ENCODE measurements at places on chromosomes 11 and 22.
A peak's percentile ranks its signal among the peaks of the same experiment; 100 is the strongest.

- peak; percentile 87 for DNase-seq
Observed at GRCh38 chr22:28442264-28442710, 237.4 kb downstream of the TTC28 start.

GRCh38 chr22:31085493-31085824, 4.3 kb downstream of the SMTN start:
- DNase-seq = no peak

DNA sequence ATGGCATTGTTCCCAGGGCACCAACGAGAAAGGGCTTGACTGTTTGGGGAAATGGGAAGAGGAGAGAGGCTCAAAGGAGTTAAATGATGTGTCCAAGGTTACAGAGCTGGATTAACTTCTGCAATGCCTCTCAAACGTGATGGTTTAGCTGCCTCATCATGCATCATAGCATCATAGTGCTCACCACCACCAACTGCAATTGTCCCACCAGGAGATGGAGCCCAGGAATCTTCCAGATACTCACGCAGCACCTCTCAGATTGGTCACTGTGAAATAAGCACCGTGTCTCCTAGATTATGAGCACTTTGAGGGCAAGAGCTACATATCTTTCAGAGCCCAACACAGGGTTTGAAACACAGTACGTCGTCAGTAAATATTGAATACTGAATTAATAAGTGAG, 69.2 kb downstream of the PRSS23 start:
- DNase-seq = no peak

- no peak for DNase-seq
Observed at GRCh38 chr11:8100158-8100557, 19.1 kb downstream of the TUB start.

- peak; percentile 62 for DNase-seq
Observed at GRCh38 chr22:27885977-27886842, 32.8 kb downstream of the PITPNB start.

GRCh38 chr11:13042873-13043342, 33.8 kb downstream of the RASSF10 start:
- no peak for DNase-seq

GRCh38 chr22:30806391-30806861, 111.8 kb downstream of the OSBP2 start:
- DNase-seq = no peak

DNA sequence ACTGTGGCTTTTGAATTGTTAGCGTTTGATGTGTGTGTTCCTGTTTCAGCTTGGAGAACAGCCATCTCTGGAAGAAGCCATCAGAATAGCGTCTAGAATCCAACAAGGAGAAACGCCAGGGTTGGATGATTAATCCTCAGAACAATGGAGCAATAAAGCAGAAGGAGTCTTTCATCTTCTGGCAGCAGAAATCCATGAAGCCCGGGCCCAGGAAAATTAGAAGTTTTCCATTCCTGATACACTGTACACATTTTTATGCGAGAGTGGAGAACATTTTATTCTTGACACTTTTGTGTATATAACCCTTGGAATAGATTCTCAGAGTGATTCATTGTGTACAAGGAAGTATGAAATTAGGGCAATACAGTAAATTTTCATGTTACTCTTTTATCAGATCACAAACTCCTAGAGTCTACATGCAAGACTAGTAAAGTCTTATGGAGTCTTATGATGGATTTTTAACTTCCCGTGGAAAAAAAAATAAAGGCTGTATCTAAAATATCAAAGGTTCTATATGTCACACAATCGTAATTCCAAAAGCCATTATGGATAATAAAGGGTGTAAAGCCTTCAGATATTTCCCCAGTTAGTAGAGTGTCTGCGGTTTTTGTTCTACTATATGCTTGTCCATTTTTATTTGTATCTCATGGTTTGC, 45.9 kb upstream of the WEE1 start:
- DNase-seq = no peak

- no peak for DNase-seq
Observed at GRCh38 chr11:35245056-35245455, 106.1 kb downstream of the CD44 start.

- DNase-seq = no peak
Observed at GRCh38 chr22:18031695-18032454, 7.5 kb upstream of the MICAL3 start.

- no peak for DNase-seq
Observed at GRCh38 chr11:103380031-103380430, 270.8 kb downstream of the DYNC2H1 start.

DNA sequence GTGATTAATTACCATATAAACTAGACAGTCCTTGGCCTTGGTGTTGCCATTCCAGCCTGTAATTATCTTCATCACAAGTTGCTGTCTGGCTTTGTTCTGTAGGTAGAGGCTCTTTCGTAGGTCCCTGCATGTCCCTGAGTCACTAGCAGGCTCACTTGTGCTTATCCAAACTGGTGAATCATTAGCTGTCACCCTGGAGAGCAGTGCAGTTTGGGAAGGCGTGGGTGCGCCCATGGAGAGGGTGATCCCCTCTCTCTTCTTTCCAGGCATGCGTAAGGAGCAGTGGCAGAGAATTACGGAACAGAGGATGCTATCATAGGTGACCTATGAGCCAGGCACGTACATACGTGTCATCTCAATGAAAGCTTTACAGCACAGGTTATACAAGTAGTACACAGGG, 11.0 kb upstream of the EHF start:
- no peak for DNase-seq

- no peak for DNase-seq
Observed at GRCh38 chr11:120659076-120659475, 147.5 kb downstream of the GRIK4 start.

DNA sequence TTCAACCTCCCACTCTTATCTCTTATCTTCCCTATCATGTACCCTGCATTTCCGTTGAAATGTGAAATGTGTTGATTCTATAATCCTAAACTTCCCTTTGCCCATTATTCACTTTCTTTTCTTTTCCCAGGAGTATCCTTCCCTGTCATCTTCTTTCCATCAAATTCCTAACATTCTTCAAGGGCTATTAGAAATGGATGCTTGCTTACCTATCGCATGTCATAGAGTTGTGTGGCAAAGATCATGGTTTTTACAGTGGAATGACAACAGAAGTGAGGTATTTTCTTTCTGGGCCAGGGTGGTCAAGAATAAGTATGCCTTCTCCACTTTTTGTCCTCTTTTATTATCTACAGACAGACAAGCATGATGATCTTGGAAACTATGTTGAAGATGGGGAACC, 124.4 kb upstream of the SLC5A12 start:
- DNase-seq = no peak

GRCh38 chr22:50282361-50283155, 12.4 kb upstream of the MAPK11 start:
- DNase-seq = no peak

- no peak for DNase-seq
Observed at GRCh38 chr11:111555255-111555654, 14.7 kb downstream of the LAYN start.

GRCh38 chr22:37633089-37633624, 6.3 kb upstream of the SH3BP1 start:
- DNase-seq = peak; percentile 78

DNA sequence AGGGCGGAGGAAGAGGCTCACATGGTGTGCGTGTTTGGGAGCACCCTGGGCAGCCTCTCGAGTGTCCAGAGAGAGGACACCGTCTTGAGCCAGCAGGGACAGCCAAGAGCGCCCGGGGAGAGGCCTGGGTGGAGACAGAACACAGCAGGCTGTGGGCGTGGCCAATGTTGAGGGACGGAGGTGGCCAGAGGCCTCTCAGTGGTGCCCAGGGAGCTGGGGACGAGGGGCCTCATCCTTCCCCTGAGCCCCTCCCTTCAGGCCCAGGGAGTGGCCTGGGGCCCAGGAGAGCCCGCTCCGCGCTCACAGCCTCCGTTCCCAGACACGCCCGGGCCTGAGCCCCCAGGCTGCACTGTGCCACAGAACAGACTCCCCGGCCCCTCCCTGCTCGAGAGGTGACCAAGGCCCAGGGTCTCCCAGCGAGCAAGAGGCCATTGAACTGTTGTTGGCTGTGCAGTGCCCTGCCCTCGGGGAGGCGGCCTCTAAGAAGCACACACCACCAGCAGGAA, 48.4 kb downstream of the CDKN1C start:
- no peak for DNase-seq

DNA sequence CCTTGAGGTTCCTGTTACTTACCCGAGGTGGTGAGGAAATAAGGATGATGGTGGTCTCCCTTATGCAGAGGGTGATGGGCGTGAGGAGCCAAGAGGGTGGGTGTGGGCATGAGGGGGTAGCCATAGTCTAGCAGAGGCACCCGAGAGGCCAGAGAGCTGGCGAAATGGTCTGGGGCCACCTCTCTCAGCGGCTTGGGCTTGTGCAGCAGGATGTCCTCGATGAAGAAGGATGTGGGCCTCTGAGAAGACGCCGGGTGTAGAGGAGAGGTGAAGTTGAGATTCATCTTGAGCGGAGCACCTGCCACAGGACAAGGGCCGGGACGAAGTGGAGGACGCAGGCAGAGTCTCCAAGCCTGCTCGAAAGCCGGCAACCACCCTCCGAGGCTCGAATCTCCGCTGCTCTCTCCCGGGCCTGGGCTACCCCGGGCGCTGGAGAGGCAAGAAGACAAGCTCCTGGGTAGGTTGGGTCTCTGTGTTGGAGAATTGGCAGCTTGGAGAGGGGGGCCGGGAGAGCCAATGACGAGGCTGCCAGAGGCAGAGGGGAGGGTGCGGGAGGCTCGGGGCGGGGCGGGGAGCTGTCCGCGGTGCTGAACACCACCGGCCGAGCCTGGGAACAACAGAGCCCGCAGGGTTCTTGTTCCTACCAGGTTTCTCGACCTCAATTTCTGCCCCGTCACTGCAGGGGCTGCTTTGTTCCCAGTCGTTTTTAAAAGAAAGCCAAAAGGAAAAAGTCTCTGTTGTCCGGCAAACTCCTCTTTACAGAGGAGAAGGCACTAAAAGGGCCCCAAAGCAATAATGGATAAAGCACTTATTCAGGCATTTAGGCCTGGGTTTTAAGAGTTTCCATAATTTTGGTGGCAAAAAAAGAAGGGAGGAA, at the start of gene BSX:
Gene BSX (minus strand): TSS at position 447 of the 877 bp plus-strand sequence. CDS start 163 bp downstream, at position 284.
- peak; percentile 44 for DNase-seq

GRCh38 chr22:31818481-31819392, 64.9 kb downstream of the DEPDC5 start:
- no peak for DNase-seq

DNA sequence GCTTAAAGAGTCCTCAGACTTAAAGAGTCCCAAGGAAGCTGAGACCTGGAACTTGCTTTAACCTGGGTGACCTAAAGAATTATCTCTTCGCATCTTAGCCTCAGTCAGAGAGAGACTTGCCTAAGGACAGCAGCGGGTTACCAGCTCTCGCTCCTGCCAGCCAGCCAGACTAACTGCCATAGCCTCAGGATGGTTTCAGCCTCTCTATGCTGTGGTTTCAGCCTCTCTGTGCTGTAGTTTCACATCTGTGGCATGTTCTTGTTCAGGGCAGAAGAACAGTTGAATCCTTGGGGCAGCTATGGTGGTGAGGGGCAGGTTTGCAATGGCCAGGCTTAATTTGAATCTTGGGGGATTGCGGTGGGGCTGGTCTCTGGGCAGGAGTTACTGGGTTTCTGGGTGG, 2.3 kb downstream of the FRMD8 start:
- DNase-seq = no peak
